ENCODE measurements at places on chromosomes 3 and 15. TPM values are rescaled to one million over a fixed set of nuclear protein-coding genes. Genes with fewer than 3 reads are reported as not detected.

DNA sequence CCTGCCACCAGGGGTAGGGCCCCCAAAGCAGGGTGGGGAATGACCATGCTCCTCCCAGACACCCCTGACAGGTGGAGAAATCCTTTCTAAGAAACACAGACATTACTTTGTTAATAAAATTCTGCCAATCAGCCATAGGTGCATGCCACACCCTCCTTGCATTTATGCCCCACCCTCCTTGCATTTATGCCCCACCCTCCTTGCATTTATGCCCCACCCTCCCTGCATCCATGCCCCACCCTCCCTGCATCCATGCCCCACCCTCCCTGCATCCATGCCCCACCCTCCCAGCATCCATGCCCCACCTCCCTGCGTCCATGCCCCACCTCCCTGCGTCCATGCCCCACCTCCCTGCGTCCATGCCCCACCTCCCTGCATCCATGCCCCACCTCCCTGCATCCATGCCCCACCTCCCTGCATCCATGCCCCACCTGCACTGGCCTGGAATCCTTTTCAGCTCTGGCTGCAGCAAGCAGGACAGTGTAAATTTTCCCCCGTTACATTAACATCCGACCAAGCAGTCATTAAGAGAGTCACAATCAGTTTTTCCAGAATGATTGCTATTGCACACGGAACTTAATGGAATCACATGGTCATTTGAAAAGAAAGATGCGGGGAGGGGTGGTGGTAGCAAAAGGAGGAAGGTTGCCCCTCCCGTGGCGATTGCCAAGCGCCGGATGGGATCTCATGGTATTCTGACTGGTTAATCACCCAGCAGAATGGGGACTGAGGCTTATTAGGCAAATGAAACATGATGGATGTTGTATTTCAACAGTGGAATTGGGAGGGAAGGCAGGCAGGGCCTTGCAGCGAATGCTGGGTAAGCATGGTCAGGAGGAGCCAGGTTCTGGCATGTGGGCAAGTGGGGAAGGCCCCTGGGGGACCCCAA lies 91.2 kb downstream of the TLE3 start:
- H3K27ac ChIP-seq, result no peak overlapping the region
- DNase-seq, result no peak
- no peaks in the 10 kb centered on the region for H3K36me3 ChIP-seq

DNA sequence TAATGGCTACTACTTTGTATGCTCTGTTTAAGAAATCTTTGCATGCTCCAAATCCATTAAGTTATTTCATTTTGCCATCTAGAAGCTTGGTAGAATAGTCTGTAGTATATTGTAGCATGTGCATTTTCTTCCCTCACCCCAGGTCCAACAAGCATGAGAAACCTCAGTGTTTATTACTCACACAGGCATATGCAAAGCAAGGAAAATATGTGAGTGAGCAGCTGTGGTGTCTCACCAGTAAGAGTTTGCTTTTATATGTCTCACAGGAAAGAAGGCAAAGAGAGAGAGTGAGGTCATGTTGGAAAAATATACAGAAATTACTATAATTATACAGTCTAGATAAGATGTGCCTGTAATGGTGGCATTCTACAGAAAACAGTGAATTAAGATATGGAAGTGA lies 312.5 kb downstream of the C3orf38 start:
- H3K27ac ChIP-seq, result no peak overlapping the region
- no peaks in the 10 kb centered on the region for H3K4me1 ChIP-seq
- DNase-seq, result no peak
- no peak overlapping the region for H3K4me3 ChIP-seq
- H3K36me3 ChIP-seq, result no peaks in the 10 kb centered on the region
- no peaks in the 10 kb centered on the region for H3K27me3 ChIP-seq

- H3K27ac ChIP-seq, result no peak overlapping the region
- H3K36me3 ChIP-seq, result no peaks in the 10 kb centered on the region
- DNase-seq, result no peak
Observed at GRCh38 chr15:60839510-60840211, 360.7 kb upstream of the ICE2 start.

DNA sequence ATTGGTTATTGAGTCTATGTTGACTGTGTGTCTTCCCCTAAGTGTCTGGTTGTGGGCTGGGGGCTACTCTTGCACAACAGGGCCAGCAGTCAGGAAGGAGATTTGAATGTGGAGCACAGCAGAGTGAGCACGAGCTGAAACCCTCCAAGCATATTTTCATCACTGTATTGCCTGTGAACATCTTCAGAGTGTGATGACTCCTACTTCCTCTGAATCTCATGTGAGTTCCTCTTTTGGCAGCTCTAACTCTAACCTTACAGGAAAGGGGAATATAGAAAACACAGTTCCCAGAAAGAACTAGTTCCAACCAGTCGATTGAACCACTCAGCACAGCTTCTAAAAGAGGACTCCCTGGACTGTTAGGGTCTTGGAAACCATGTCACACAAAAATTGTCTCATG lies 211.6 kb downstream of the RAP2B start:
- no peaks in the 10 kb centered on the region for H3K27me3 ChIP-seq
- no peak overlapping the region for H3K27ac ChIP-seq
- no peak for DNase-seq
- no peaks in the 10 kb centered on the region for H3K36me3 ChIP-seq
- no peaks in the 10 kb centered on the region for H3K4me1 ChIP-seq

DNA sequence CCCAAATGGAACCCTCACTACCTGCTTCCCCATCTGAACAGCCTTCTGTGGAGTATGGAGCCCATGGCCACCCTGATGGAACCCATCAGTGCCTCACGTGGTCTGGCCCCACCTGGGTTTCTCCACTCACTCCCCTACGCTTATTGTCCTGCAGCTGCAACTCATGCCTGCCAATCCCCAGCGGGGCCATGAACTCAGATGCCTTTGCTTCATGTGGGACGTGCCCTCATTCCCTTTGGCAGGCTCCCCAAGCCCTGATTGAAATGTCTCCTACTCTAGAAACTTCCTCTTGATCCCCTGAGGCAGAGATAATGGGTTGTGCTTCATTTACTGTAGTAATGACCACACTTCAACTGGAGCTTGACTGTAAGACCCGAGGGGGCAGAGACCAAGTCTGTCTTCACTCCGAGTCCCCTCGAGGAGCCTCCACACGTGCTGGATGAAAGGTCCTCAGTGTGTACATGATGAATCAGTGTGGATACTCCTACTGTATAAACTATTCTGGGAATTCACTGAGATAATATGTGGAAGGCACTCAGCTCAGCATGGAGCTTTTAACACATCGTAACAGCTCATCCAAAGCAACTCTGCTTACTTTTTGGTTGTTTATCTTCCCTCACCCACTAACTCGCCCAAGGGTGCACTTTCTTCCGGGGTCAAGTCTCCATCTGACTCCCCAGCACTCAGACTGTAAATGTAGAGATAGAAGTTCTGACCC lies 232.8 kb upstream of the BHLHE40 start:
- peaks cover 59% of the 10 kb centered on the region for H3K4me1 ChIP-seq
- H3K27ac ChIP-seq, result no peak overlapping the region
- H3K27me3 ChIP-seq, result no peaks in the 10 kb centered on the region

DNA sequence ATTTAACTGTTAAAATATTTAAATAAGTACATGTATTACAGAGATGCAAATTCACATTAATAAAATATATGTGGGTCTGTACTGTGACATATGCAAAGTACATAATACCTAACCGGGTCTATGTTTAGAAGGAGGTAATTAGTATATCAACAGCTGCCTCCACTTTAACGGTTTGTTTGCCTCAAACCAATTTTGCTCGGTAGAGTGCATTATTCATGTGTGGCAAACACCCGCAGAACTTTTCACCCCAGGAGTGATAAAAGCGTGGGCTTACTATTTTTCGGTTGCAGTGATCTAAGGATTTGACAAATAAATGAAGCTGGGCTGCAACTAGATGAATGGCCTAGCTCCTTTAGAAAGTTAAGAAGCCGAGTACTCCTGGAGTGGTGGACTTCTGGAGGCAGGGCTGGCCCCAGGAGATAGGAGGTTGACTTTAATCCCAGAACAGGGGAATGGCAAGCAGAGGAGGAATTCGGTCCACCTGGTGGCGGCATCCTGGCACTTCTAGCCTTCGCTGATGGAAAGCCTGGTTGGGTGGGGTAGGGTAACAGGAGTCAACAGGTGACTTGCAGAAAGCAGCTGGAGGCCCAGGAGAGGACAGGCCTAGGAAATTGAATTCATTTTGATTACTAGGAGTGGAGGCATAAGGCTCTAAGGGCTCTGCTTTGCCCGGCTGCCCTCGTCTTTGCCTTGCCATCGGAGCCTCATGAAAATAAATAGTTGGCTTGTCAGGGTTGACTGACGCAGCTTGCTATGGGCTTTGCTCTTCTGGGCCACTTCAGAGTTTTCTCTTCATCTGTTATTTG lies 2.4 kb downstream of the SLCO3A1 start:
- H3K27me3 ChIP-seq, result no peaks in the 10 kb centered on the region
- H3K36me3 ChIP-seq, result no peaks in the 10 kb centered on the region
- no peak for DNase-seq

DNA sequence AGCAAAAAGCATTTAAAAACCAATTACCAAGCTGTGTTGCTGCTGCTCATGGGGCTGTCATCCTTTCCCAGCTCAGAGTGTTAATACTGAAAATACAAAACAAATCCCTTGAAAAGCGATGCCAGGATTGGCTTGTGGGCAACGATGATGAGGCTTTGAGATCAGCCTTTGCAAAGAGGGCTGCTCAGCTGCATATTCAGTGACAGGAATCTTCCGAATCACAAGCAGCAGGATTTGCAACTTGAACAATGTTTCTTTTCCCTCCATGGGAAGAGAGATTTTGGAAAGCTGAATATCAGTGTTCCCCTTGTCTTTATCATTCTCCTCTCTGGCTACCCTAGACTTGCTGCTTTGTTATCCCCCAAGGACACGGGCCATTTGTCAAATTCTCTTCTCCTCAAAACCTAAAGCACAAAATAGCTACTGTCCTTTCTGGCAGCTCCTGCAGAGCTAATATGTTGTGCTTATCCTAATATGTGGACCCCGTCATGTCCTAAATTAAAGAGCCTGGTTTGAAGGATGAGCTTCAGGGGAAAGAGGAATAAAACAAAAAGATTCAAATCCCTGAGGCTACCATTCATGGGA lies 375.8 kb downstream of the GAP43 start:
- H3K4me1 ChIP-seq, result no peaks in the 10 kb centered on the region
- H3K36me3 ChIP-seq, result no peaks in the 10 kb centered on the region
- no peaks in the 10 kb centered on the region for H3K27me3 ChIP-seq
- no peak overlapping the region for H3K4me3 ChIP-seq
- H3K27ac ChIP-seq, result no peak overlapping the region

- no peaks in the 10 kb centered on the region for H3K4me1 ChIP-seq
- no peaks in the 10 kb centered on the region for H3K27me3 ChIP-seq
- DNase-seq, result no peak
- H3K27ac ChIP-seq, result no peak overlapping the region
Observed at GRCh38 chr3:19183584-19183983, 35.3 kb downstream of the KCNH8 start.

DNA sequence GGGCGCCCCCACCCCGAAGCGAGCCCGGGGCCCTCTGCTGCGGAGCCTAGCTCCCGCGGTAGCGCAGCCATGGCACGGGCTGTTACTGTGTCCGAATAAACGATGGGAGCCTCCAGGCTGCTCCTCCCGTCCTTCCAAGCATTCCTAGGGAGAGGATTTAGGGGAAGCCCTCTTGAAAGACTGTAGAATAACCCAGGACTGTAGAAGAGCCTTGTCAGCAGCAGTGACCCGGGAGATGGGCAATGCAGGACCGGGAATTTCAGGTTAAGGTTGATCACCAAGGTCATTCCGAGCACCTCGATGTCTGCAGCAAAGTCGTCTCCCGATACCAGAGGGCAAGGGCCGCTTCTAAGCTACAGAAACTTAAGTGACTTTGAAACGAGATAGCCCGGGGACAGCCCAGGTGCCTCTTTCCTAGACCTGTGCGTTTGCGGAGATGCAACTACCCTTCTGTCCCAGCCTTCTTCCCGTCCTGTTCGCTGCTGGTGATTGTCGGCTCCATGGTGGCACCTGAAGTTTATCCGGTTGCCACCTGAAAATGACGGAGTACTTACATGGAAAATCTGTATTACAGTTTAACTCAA lies 753 bp upstream of the MYO5A start:
- H3K36me3 ChIP-seq, result no peaks in the 10 kb centered on the region
- no peak for DNase-seq
- H3K27me3 ChIP-seq, result peaks cover 30% of the 10 kb centered on the region
- H3K27ac ChIP-seq, result peak overlapping the region; percentile 87

- no peak overlapping the region for H3K4me3 ChIP-seq
- H3K27ac ChIP-seq, result peak overlapping the region; percentile 9
- H3K27me3 ChIP-seq, result no peaks in the 10 kb centered on the region
- no peaks in the 10 kb centered on the region for H3K36me3 ChIP-seq
- DNase-seq, result no peak
Observed at GRCh38 chr3:11238060-11238459, 34.1 kb upstream of the ATG7 start.

GRCh38 chr15:52213206-52213605 lies 22.0 kb upstream of the GNB5 start:
- peaks cover 36% of the 10 kb centered on the region for H3K36me3 ChIP-seq
- H3K4me1 ChIP-seq, result no peaks in the 10 kb centered on the region
- H3K27ac ChIP-seq, result no peak overlapping the region
- H3K4me3 ChIP-seq, result no peak overlapping the region

DNA sequence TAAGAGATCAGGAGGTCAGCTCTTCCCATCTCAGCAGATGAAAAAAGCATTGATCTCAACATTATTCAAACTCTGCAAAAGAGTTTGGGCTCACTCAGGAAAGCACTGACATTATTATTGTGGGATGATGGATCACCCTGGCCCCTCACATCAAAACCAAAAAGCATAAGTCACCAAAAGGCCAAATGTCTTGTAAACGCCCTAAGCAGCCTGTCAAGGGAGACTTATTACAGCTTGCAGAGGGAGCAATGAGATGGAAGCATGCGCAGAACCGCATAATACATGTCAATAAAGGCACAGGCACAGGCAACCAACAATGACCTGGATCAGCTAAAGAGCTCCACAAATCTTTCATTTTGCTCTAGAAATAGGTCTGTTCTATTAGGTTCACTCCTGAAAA lies 4.6 kb downstream of the FSIP1 start:
- H3K36me3 ChIP-seq, result no peaks in the 10 kb centered on the region
- no peak overlapping the region for H3K4me3 ChIP-seq
- no peaks in the 10 kb centered on the region for H3K4me1 ChIP-seq
- no peaks in the 10 kb centered on the region for H3K27me3 ChIP-seq
- H3K27ac ChIP-seq, result no peak overlapping the region

GRCh38 chr15:63449731-63450130 lies 54.7 kb upstream of the USP3 start:
- H3K4me1 ChIP-seq, result peaks cover 31% of the 10 kb centered on the region
- H3K36me3 ChIP-seq, result no peaks in the 10 kb centered on the region

EAF2 gene
- 5.1 TPM for total RNA-seq

TMEM40 gene
- not detected for total RNA-seq

PCSK6 gene
- total RNA-seq, result 7.7 TPM

ATP13A5 gene
- total RNA-seq, result 1.4 TPM

RPL39L gene
- 8.2 TPM for total RNA-seq

EEFSEC gene
- total RNA-seq, result 11.5 TPM

THAP10 gene
- 2.2 TPM for total RNA-seq

All from left lung (tissue), 14 donors.